ENCODE measurements at places on chromosomes 2 and 18.

GRCh38 chr2:47145466-47145865 is 9.6 kb downstream of the STPG4 start:
- DNase-seq = no peak

- no peak for DNase-seq
Measured at GRCh38 chr18:79604205-79604912, 75.2 kb upstream of the CTDP1 start.

DNA sequence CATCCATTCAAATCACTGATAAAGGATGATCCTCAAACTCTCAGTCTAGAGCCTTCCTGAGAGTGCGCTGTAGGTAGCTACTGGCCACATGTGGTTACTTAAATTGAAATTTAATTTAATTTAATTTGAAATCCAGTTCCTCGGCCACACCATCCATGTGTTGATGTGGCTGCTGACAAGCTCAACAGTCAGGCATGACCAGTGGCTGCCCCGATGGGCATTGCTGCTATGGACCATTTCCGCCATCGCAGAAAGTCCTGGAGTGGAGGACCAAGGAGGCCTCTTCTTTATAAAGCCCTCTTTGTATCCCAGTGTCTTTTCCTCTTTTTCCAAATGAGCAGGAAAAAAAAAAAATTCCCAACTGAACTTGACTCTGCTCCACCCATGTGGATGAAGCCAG is 100.6 kb downstream of the HDAC4 start:
- DNase-seq = no peak

- DNase-seq = no peak
Measured at GRCh38 chr2:226334981-226335720, 464.5 kb downstream of the IRS1 start.

- no peak for DNase-seq
Measured at GRCh38 chr2:203737360-203737759, 30.9 kb downstream of the CD28 start.

DNA sequence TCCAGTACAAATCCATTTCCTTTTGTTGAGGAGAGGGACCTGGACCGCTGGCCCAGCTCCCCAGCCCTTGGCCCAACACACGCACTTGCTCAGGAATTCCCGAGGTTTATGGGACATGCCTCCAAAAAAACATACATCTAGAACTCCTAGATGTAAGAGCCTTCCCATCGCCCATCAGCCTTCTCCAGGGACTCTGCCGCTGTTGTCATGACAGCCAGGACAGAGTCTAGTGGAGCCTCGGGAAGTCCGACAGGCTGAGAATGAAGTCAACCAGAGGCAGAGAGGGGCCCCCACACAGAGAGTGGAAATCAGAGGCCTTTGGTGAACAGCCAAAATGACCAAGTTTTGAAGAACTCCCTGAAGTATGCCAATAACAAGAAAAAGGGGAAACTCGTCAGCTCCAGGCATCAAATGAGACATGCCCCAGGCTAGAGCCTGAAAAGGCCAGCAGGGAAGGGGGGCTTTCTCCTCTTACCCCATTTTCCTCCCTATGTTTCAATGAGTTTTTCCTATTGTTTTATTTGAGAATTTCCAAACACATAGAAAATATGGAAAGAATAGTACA is 43.2 kb upstream of the CAB39 start:
- DNase-seq = no peak

DNA sequence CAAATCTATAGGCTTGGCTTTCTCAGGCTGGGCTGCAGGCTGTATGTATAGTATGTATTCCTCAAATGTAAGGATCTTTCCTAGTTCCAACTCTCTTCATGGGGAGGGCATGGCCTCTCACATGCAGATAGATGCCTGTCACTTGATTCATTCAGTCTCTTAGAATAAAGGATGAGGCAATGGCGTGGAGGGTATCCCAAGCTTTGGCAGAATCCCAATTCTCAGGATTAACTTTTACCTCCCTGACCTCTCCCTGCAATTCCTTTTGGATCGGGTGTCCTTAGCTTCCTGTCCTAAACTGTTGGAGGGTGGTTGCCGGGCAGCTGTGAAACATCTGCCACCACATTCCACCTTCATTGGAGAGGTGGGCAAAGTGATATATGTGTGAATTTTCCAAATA is 80.3 kb downstream of the INSIG2 start:
- no peak for DNase-seq

DNA sequence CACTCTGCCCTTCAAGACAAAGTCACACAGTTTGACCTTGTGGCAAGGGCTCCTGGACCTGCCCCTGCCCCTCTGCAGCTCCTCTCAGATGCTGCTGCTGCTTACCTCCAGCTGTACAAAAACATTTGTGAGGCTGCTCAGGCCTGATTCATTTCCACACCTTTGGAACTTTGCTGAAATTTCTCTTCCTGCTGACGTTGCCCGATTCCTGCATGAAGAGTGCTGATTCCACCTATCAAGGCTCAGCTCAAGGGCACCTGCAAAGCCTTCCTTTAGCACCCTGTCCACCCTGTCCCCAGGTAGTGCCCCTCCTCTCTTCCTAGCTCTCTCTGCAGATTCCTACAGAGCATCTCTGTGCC is 738.3 kb upstream of the HS6ST1 start:
- no peak for DNase-seq

DNA sequence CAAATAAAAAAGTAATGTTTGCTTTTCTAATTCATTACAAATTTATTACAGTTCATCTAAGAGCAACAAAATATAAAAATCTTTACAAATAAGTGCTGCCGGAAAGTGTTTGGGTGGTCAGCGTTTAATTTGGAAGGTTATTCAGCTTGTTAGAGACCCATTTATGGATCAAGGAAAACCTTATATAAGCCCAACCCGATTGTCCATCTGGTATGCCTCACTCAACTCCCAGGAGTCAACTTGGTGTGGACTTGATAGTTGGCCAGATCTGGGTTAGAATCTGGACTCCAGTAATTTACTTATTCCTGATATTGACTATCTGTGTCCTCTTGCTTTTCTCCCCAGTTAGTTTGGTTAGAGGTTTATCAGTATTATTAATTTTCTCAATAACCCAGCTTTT is 106.2 kb downstream of the KCTD1 start:
- no peak for DNase-seq

DNA sequence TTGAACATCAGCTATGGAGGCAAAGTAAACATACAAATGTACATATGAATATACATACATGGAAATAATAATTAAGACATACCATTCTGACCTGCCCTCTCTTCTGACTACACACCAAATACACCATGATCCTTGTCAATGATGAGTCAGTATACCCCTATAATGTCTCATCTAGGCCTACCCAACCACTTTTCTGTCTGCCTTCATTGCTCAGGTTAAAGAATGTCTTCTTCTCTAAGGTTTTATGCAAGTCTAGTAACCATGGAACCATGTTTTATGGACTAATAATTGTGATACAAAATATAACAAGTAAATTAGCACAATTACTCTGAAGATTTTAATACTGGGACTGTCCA is 128.7 kb downstream of the NCKAP5 start:
- no peak for DNase-seq

- DNase-seq = no peak
Measured at GRCh38 chr2:145652036-145652435, 1132.1 kb upstream of the ZEB2 start.

GRCh38 chr18:39841482-39842365 is 2113.3 kb upstream of the PIK3C3 start:
- no peak for DNase-seq

DNA sequence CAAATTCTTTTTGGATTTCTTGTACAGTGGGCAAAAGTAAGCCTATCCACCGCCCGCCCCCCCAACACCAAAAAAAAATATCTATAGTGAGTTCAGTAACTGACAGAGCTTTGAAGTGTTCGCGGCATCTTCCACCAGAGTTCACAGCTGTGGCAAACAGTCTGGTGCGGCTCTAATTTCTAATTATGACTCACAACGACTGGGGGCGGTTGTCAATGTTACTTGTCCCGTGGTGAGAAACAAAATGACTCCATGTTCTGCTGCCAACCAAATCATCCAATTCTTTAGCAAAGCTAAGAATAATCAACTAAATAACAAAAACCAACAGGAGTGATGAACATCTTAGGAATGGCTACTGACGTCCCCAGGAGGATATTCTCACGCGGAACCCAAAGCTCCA is 392.5 kb upstream of the SALL3 start:
- no peak for DNase-seq

DNA sequence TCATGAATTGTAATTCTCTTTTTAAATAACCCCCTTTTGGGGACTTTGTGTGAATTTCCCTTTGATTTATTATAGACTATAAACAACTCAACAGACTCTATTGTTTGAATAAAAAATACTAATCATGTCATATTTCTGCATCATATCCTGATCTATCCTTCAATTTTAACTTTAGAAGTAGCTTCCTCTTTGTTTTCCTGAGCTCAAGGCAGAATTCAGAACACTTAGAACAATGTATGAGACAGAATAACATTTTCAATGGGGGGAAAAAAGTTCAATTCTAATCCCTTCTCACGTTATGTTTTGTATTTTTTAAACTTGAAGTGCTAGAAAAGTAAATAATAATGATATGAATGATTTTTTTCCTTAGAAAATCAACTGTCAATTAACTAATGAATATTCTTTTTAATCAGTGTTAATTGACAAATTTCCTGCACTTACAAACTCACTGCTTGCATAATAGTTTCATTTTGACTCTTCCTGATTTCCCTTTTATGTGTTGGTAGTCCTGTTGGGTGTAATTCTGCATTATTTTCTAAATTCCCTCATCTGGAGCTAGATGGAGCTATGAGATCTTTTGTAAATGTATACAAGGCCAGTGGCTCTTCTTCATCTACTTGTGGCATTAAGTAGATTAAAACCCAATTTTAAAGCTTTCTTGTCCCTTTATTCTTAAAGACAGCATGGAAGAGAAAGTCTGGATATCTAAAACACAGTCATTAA is 326.1 kb downstream of the PARD3B start:
- DNase-seq = peak; percentile 15

- DNase-seq = no peak
Measured at GRCh38 chr2:11387100-11387390, 42.6 kb upstream of the ROCK2 start.

DNA sequence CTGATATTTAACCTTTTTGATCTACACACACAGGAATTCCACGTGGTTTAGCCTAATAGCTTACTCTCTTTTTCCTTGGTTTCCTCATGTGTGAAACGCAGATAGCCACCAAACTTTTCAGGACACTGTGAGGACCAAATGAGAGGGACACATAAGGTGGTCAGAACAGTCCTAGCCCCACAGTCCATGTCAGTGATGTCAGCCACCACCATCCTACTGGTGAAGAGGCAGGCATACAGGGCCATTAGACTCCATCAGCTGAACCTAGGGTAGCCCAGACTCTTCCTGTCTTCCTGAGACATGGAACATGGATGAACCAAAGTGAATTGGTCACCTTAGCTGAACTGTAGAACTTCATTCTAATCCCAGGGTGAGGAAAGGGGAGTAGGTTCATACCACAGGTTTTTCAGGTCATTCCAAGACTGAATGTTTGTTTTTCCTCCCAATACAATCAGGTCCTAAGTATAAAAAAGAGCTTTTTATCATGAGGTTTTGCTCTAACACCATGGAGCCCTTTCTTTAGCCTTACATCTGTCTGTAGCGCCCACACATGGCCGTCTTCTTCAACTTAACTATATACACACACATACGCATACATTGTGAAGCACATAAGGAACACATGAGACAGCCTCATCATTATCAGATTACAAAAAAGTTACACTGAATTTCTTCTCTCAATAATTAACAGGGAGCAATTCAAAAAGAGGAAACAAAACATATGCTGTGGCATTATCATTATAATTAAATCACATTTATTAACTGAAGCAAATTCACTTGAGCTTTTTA is 18.5 kb upstream of the NFE2L2 start:
- DNase-seq = no peak

GRCh38 chr2:187445051-187445450 is 3.0 kb downstream of the CALCRL start:
- no peak for DNase-seq

- no peak for DNase-seq
Measured at GRCh38 chr2:133591164-133591563, 22.9 kb upstream of the NCKAP5 start.

- DNase-seq = no peak
Measured at GRCh38 chr2:80365762-80366161, 61.2 kb upstream of the LRRTM1 start.

DNA sequence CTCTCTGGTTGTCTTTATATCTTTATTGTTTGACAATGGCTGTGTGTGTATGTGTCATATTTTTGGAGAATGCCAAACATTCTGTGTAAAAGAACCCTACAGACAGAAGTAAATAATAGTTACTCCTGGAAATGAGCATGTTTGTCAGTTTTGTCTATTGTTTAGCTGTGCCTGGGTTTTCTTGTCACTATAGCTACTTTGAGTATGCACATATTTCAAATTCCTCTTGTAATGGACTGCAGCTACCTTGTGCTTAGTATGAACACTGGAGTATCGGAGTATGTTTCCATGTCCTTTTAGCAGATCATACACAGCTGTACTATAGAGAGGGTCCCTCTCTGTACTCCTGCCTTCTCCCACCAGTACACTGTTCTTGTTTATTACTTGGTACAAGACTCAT is 58.0 kb upstream of the DOCK10 start:
- DNase-seq = no peak

GRCh38 chr2:48205137-48205798 is 299.0 kb upstream of the FBXO11 start:
- no peak for DNase-seq

- no peak for DNase-seq
Measured at GRCh38 chr2:227320305-227321094, 4.6 kb upstream of the MFF start.

DNA sequence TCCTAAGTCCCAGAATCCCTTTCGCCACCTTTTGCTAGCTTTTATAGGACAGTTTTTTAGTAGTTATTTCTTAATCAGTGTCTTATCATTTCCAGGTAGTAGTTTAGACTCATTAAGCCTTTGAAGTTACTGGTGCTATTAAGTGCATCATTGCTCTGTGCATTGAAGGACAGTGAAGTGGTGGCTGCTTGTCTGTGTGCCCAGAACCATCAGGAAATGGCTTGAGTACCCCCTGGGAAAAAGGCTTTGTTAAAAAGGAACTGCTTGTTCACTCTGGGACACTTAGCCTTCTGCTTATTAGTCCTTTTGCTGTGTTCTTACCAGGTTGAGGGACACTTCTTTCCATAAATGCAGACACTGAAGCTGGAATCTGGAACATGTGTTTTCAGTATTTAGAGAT is 30.0 kb downstream of the DTNA start:
- no peak for DNase-seq

- no peak for DNase-seq
Measured at GRCh38 chr2:181374781-181375675, 82.2 kb upstream of the ITGA4 start.

GRCh38 chr2:201880993-201881611 is 74.8 kb downstream of the CDK15 start:
- no peak for DNase-seq

All from urinary bladder (tissue), 4 donors.